ENCODE measurements at places on chromosomes 3 and 15.

DNA sequence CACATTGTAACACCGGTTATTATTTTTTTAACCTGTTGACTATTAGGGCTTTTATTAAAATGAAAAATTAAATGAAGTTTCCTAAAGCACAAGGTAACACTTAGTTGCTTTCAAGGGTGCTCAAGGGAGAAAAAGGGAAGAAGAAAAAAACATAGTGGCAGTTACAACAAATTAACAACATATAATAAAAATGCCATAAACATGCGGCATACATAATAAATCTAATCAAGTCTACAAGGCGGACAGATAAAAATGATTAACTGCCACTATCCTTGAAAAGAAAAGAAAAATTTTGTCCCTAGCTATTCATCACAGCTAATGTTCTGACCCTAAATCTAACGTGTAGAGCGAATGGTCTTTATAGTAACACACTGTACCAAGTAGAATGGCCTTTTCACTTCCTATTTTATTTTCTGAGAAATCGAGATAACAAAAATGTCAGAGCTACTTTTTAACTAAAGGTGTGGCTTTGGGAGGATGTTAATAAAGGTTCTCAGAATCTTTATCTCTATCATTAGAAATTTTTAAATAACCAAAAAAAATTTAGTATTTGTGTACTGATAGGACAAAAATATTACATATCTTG lies 194.9 kb downstream of the FOXP1 start:
- DNase-seq, result no peak

DNA sequence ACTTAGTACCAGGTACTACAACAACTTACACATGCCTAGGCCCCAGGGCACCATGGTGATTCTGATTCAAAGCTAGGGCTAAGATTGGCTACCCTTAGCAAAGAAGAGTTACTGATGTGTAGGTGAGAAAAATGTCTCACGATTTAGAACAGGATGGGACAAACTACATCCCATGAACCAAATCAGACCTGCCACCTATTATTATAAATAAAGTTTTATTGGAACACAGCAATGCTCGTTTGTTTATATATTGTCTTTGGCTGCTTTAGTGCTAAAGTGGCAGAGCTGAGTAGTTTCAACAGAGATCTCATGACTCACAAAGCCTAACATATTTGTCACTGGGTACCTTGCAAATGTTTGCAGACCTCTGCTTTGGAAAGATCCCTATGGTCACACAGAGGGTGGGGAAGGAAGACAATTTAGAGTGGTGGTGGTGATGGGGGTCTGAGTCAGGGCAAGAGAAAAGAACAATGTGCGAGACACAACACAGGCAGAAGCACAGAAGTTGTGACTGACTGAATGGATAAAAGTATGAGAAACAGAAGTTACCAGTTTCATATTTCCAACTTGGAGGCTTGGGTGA lies 770.6 kb upstream of the CFAP20DC start:
- DNase-seq, result no peak

- no peak for DNase-seq
Measured at GRCh38 chr15:85002517-85002916, 20.9 kb downstream of the PDE8A start.

DNA sequence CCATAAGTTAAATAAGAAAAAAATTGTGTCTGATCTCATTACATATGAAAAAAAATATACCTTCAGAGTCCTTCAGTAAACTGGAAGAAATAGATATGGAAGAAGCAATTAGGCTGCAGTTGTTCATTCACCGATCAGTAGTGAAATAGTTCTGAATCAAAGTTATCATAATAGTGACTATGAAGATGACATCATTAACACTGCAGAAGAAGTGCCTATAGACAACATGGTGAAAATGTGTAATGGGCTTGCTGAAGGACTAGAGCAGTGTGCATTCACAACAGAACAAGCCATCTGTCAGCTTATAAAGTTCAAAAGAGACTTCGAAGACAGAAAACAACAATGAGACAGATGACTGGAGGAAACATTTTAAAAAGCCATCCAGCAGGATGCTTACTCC lies 144.5 kb downstream of the NAALADL2 start:
- DNase-seq, result no peak

- no peak for DNase-seq
Measured at GRCh38 chr3:46282041-46282440, 39.8 kb downstream of the CCR3 start.

GRCh38 chr3:138369151-138369900 lies 20.9 kb downstream of the MRAS start:
- peak; percentile 47 for DNase-seq

DNA sequence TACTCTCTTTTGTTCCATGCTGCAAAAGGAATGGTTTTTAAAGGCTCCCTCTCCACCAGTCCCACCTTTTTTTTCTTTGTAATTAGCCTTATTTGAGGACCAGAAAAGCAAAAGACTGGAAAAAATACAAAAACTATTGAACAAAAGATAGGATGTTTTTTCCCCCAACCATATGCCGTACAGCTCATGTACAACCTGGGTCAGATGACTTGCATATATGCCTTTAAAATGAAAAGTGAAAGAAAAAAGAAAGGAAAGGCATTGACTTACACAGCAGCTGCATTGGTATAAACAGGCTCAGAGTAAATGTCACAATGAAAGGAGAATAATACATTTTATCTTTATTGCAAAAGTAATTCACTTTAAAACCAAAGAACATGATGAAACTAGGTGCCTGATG lies 69.5 kb upstream of the CMC1 start:
- no peak for DNase-seq

DNA sequence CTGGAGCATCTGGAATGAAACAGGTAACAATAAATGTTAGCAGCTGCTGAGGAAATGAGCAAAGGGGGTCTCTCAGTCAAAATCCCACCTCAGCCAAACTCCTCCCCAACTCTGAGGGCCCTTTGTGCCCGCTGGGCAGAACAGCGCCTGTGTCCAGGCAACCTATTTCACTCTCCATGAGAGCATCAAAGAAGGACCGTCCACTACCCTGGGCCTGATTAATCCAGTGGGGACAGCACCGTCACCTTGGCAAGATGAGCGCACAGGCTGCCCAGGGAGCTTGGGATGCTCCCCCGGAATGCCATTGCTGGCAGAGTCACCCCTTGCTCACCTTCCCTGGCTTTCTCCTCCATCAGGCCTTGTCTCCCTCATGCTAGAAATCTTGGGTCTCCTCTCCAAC lies 97.4 kb upstream of the HACD2 start:
- DNase-seq, result no peak

- no peak for DNase-seq
Measured at GRCh38 chr15:57332326-57332725, 44.0 kb upstream of the CGNL1 start.

GRCh38 chr3:111808439-111808838 lies 50.6 kb upstream of the PHLDB2 start:
- no peak for DNase-seq

DNA sequence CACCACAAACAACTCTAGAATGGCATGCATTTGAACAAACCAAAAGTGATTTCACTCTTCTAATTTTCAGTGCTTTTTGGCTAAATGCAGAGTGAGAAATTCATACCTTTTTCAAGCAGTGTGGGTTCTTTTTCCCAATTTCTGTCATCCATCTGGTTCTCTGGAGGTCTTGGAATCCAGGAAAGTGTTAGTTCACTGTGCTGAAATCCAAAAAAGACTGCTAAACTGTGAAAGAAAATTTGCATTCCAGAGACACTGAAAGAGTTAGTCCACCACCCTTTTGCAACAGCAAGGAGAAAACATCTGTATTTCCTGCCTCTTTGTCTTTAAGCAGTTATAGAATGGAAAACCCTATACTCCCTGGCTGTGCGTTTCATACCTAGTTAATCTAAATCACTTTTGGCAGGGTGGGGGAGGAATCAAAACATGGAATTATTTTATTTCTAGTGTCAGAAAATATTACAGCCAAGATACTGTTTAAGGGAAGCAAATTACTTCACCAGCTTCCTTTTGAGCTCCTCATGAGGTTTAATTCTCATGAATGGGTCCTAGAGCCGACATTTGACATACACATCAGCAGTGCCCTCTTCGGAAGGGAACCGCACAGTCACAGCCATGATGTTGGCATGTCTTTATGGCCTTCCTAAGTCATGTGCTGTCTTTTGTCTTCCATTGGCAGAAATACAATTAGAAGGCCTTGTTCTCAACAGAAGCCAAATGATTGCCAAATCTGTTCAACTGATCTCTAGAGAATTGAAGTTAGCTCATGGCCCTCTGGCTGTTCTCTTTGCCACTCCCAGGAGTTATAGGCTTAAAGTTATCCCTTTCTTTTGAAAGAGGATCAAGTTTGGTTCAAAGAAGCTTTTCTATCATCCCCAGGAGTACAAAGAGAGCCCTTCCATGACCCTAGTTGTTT lies 317.7 kb upstream of the TPRG1 start:
- DNase-seq, result no peak

GRCh38 chr3:194933465-194933864 lies 247.8 kb downstream of the FAM43A start:
- no peak for DNase-seq

DNA sequence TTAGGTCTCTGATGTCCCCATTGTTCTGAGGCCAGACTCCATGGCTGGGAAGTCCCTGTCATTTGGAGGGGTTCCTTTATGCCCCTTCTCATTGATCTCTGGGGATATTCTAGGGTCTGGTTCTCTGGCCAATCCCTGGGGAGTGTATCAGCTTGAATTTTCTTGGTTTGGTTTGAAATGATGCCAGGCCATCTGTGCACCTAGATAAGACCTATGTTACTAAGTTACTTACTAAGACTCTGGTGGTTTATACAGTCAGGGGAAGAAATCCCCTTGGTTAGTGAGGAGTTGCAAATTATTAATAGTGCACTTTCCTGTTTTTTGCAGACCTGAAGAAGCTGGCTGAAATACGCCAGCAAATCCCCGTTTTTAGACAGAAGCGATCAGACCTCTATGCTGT lies 20.3 kb downstream of the NIT2 start:
- no peak for DNase-seq

- DNase-seq, result no peak
Measured at GRCh38 chr3:155428563-155428962, 135.1 kb upstream of the STRIT1 start.

GRCh38 chr3:133572158-133573053 lies 1.1 kb upstream of the CDV3 start:
- peak; percentile 38 for DNase-seq

- DNase-seq, result no peak
Measured at GRCh38 chr3:71358243-71358642, 225.3 kb downstream of the FOXP1 start.

DNA sequence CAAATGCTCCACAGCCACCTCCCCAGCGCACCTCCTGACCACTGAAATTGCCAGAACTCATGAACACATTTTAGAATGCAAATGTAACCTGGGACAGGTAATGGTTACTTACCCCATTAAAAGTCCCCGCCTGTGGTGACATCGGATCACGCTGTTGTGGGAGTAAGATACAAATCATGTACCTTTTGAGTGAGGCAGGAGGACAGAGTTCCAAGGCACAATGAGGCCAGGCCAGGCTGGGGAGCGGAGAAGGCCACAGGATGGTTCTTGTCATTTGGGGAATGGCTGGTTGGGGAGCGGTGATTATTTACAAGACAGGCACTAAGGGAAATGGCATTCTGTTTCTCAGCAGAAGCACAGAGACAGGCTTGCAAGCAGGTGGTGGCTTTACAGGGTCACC lies 490.0 kb downstream of the EDEM1 start:
- no peak for DNase-seq

DNA sequence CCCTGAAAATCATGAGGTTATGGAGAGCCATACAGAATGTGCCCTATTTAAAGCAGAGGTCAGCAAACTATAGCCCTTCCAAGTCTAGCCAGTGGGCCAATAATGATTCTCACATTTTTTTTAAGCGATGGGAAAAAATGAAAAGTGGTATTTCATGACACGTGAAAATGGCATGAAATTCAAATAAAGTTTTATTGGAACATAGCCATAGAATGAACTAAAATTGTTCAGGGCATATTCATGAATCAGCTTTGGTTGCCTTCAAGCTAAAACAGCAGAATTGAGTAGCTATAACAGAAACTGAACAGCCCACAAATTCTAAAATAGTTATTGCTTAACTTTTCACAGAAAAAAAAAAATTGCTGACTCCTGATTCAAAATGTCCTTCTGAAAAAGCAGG lies 104.5 kb downstream of the TFG start:
- no peak for DNase-seq
